ENCODE measurements at places on chromosomes 16 and 17.

- DNase-seq: no peak
Measured at GRCh38 chr17:56810343-56810742, 23.4 kb downstream of the C17orf67 start.

GRCh38 chr16:26770547-26770946, 296.2 kb upstream of the C16orf82 start:
- DNase-seq: no peak

DNA sequence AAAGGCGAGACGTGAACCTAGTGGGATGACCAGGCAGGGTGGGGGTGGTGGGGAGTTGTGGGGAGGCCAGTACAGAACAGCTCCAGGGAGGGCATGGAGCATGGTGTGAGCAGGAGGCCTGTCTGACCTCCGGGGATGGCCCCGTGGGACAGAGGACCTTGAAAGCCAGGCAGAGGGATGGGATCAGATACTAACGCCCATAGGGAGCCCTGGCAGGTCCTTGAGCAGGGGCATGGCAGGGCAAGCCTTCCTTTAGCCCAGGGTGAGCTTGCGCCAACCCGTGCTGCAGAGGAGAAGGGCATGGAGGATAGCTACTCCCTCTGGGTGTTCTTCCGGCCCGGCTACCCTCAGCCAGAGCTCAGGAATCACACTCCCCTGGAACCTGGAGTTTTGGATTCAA, 35.3 kb downstream of the TMEM235 start:
- no peak for DNase-seq

GRCh38 chr17:79761894-79762589, 15.9 kb upstream of the CBX2 start:
- no peak for DNase-seq

GRCh38 chr17:75980188-75981018, 1.4 kb downstream of the TEN1 start:
- no peak for DNase-seq

DNA sequence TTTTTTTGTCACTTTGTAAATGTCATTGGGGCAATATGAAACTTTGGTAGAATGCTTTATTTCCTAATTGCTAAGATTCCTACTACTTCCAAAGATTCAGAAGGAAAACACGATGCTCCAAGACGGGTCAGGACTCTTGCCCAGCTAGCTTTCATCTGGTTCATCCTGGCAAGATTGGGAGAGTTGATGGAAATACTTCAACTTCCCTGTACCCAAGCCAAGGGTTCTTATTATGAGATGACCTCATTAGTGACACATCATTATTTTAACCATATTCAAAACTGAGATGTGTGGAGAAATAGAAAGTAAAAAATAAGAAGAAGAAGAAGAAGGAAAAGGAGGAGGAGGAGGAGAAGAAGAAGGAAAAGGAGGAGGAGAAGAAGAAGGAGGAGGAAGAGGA, 25.6 kb downstream of the SOX9 start:
- DNase-seq: no peak

GRCh38 chr17:20299013-20299412, 168.3 kb downstream of the LGALS9B start:
- no peak for DNase-seq

GRCh38 chr16:48960830-48961229, 320.8 kb downstream of the CBLN1 start:
- no peak for DNase-seq

GRCh38 chr16:58317608-58318152, 22.9 kb upstream of the PRSS54 start:
- no peak for DNase-seq

DNA sequence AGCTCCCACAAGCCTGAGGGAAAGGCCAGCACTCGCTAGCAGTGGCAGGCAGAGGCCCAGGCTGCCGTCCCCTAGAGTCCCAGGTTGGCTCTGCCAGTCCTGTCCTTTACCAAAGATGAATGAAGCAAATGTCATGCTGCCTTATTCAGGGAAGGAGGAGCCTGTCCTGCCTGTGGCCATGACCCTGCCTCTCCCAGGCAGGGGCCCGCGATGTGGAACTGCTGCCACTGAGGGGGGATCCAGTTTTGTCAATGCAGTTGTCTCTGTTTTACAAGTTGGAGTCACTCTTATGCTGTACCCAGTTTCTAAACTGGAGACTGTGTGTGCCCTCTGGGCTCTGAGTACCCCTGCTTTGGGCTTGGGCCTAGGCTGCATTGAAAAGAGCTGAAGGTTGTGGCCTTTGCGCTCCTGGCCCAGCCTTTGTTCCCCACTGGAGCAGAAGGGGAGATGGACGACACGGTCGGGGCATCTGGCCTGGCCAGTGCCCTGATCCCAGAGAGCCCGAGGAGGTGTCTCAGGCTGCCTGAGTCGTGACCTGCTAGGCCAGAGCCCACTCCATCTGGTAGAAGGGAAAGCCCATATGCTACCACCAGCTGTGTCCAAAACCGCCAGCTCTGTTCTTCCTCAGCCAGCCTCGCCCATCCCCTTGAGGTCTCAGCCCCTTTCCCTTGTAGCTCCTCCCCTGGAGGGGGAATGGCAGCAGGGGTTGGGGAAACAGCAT, 5.5 kb downstream of the LIMD2 start:
- no peak for DNase-seq

DNA sequence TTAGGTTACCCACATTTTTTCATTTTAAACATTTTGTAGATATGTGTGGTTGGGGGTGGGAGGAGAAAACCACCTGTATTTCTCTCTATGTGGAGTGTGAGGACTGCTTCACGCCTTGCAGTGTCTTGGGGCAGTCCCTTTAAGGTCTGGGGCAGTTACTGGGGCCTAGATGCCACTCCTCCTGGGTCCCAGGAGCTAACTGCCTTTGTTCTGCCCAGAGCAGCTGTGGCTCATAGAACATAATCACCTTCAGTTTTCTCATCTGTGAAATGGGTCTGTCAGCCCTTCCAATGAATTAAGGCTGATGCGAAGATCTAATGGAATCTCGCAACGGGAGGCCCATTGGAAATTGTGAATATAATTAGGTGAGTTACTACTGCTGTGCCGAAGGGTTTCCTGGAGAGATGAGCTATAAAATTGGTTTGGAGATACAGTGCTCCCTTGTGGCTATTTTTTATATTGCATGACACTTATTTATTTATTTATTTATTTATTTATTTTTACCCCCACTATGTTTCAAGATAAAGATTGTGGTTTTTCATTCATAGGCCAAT, 22.9 kb downstream of the DHRS7C start:
- DNase-seq: no peak

DNA sequence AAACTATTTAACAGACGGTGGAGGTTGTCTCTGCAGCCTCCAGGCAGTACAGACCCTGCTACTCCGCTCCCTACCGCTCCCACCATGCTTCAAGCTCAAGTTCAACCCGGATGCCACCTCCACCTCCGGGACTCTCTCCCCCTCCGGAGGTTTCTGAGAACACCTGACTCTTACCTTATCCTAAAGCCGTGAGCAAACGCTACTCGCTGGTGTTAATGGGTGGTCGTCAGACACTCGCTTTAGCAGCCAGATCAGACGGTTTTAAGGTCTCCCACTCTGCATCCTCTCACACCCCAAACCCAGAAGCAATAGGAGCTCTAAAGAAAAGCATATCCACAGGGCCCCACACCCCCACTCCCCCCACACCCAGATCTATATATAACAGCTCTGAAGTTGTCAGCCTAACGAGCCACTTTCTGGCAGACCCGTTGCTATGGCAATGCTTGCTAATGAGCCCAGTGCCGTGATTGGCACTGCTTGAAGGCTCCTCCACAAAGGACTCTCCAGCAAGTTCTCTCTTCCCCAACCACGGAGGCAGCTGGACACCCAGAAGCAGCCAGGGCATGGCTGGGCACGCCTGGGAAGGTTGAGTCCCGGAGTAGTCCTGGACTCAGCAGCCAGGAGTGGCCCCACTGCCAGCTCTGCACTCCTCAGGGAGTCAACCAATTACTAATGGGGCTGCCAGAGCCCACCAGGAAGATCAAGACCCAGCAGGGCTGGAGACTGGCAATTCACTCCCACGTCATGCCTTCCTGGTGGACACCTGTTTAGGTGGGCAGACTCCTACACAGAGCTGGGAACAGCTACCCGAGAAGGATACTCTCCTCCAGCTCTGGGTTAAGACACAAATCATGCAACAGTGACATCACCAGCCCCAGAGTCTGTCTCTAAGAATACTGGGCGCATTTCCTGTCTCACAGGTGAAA, 121.2 kb upstream of the RCVRN start:
- no peak for DNase-seq

GRCh38 chr17:9811537-9811936, 10.3 kb downstream of the GSG1L2 start:
- DNase-seq: no peak

DNA sequence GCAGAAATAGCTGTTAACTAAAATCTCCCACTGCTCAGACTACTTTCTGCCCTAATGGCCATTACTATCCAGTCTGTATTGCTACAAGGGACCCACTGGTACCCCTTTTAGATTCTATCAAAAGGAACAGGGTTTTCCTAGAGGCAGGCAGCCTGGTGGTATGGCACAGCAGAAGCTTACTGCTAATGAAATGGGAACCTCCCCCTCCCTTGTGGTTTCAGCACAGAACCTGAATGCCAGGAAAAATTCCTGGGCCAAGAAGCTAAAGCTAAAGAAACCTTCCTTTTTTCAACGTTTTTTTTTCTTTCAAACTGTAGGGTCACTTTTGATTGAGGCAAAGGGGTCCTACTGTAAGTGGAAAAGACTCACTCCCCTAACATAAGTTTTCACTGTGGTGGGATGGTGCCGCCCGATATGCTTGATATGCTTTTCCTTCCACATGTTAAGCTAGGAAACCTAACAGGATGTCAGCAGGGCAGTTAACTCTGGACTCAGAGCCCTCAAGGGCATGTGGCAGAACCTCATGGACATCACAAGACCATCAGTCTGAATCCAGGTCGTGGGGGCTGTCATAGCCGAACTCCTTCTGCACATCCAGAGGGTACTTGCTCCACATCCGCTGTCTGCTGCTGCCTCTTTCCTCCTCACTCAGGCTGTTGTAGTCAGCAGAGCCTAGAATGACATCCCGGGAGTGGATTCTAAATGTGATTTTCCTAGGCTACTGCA, 9.8 kb downstream of the SLC7A6OS start:
- DNase-seq: no peak

- DNase-seq: no peak
Measured at GRCh38 chr16:67339453-67339852, 12.8 kb downstream of the LRRC36 start.
